Left lobe of liver (tissue), 2 donors: ENCODE measurements at places on chromosomes 5 and 9.

GRCh38 chr5:89662499-89662898 lies 747.1 kb downstream of the CETN3 start:
- DNase-seq, result no peak

GRCh38 chr9:93979721-93980120 lies 24.6 kb upstream of the BARX1 start:
- DNase-seq, result no peak

DNA sequence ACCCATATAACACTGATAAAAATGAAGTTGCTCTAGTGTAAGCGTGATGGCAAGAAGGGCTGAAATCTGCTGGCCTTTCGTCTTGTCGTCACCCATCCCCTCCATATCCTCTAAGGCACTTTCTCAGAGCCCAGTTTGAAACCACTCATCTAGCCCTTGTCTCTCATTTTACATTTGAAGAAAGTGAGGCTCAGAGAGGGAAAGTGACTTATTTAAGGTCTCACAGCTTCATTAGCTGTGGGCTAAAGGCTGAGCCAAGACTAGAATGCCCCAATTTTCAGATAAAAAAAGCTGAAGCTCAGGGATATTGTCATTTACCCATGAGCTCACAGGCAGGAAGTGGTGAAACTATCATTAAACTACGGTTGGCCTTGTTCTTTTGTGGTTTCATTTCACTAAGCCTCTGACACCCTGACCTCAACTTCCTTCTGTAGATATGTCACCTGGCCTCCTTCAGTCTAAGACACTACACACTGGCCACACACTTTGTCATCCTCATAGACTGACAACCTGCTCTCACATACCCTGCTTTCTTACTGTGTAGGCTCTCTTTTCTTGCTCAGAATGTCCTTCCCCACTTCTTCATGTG lies 176.7 kb upstream of the DMAC1 start:
- no peak for DNase-seq

DNA sequence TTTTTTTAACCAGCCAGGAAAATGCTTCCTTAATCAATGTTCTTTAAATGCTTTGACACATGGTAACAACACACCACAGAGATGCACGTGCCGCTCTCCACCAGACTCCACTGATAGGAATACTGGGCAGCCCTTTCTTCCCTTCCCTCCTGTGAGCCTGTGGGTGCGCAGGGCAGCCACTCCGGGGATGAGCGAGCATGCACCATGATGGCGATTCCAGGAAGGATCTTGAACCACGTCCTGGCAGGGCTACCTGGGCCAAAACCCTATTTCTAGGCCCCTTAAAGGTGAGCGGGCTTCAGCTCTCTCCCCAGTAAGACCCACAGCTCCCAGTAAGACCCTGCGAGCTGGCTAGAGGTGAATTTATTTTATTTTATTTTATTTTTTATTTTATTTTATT lies 128.2 kb downstream of the MVB12B start:
- DNase-seq, result no peak

DNA sequence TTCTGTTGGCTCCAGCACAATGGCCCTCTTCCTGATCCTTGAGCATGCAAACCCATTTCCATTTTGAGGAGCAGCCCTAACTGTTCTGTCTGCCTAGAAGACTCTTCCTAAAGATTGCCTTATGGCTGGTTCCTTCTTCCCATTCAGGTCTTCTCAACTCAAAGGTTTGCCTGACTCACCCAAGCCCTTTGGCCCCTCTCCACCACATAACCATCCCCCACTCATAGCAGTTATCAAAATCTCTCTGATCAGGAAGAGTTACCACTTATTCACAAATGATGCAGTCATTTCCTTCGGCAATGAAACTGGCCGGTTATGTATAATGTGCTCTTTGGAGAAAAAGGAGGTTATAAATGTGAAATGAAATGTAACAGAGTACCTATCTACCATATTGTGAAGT lies 8.9 kb upstream of the POU4F3 start:
- no peak for DNase-seq

- no peak for DNase-seq
Observed at GRCh38 chr5:14696057-14696456, 31.5 kb downstream of the OTULIN start.

DNA sequence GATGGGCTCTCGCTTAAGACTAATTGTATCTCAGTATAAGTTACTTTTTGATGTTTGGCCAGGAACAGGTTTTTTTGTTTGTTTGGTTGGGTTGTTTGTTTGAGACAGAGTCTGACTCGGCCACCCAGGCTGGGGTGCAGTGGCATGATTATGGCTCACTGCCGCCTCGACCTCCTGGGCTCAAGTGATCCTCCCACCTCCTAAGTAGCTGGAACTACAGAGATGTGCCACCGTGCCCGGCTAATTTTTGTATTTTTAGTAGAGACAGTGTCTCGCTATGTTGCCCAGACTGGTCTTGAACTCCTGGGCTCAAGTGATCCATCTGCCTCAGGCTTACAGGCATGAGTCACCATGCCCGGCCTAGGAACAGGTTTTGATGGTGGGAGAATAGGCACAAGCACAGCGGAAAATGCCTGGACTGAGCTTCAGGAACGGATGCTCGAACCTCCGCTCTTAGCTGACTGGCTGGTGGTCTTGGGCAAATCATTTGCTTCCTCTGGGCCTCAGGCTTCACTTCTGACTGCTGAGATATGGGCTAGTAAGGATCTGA lies 11.4 kb upstream of the SYNPO start:
- no peak for DNase-seq

- DNase-seq, result no peak
Observed at GRCh38 chr5:163758283-163758711, 252.9 kb downstream of the MAT2B start.
